ENCODE measurements at places on chromosomes 12 and 14.

- no peaks in the 10 kb centered on the region for H3K4me1 ChIP-seq
- no peak overlapping the region for H3K27ac ChIP-seq
- no peaks in the 10 kb centered on the region for H3K36me3 ChIP-seq
- H3K4me3 ChIP-seq, result no peak overlapping the region
Measured at GRCh38 chr12:27843714-27844245, 63.7 kb upstream of the MANSC4 start.

- H3K27me3 ChIP-seq, result no peaks in the 10 kb centered on the region
- H3K4me3 ChIP-seq, result peak overlapping the region; percentile 20
- H3K36me3 ChIP-seq, result peaks cover 25% of the 10 kb centered on the region
- DNase-seq, result no peak
Measured at GRCh38 chr12:109920261-109920780, 20.2 kb downstream of the TCHP start.

- no peaks in the 10 kb centered on the region for H3K4me1 ChIP-seq
- no peaks in the 10 kb centered on the region for H3K27me3 ChIP-seq
- no peak overlapping the region for H3K27ac ChIP-seq
- H3K4me3 ChIP-seq, result no peak overlapping the region
- H3K36me3 ChIP-seq, result no peaks in the 10 kb centered on the region
Measured at GRCh38 chr14:42854061-42854460, 1247.4 kb downstream of the LRFN5 start.

GRCh38 chr12:34345801-34346200, 323.5 kb downstream of the ALG10 start:
- no peaks in the 10 kb centered on the region for H3K27me3 ChIP-seq
- no peaks in the 10 kb centered on the region for H3K36me3 ChIP-seq
- H3K4me3 ChIP-seq, result no peak overlapping the region
- H3K27ac ChIP-seq, result no peak overlapping the region

GRCh38 chr14:30710876-30711275, 88.8 kb downstream of the SCFD1 start:
- no peaks in the 10 kb centered on the region for H3K27me3 ChIP-seq
- H3K4me3 ChIP-seq, result no peak overlapping the region
- no peak overlapping the region for H3K27ac ChIP-seq
- H3K36me3 ChIP-seq, result peaks cover 1% of the 10 kb centered on the region

GRCh38 chr12:71727958-71728357, 26.7 kb upstream of the RAB21 start:
- DNase-seq, result no peak
- H3K4me1 ChIP-seq, result no peaks in the 10 kb centered on the region
- H3K36me3 ChIP-seq, result no peaks in the 10 kb centered on the region
- no peak overlapping the region for H3K4me3 ChIP-seq
- H3K27ac ChIP-seq, result no peak overlapping the region

GRCh38 chr14:87994974-87995373, 2.0 kb upstream of the GALC start:
- no peak for DNase-seq
- no peaks in the 10 kb centered on the region for H3K27me3 ChIP-seq

- H3K27ac ChIP-seq, result no peak overlapping the region
- no peak overlapping the region for H3K4me3 ChIP-seq
- DNase-seq, result no peak
- H3K27me3 ChIP-seq, result no peaks in the 10 kb centered on the region
- no peaks in the 10 kb centered on the region for H3K36me3 ChIP-seq
Measured at GRCh38 chr12:68481181-68481941, 129.3 kb upstream of the RAP1B start.

- no peak overlapping the region for H3K4me3 ChIP-seq
- no peak for DNase-seq
- H3K27me3 ChIP-seq, result peaks cover 36% of the 10 kb centered on the region
- no peaks in the 10 kb centered on the region for H3K4me1 ChIP-seq
Measured at GRCh38 chr14:64544607-64545312, 4.2 kb downstream of the HSPA2 start.

- no peak overlapping the region for H3K27ac ChIP-seq
- H3K36me3 ChIP-seq, result no peaks in the 10 kb centered on the region
- no peak overlapping the region for H3K4me3 ChIP-seq
- DNase-seq, result peak; percentile 44
Measured at GRCh38 chr12:31234955-31235867, 90.7 kb downstream of the SINHCAF start.

DNA sequence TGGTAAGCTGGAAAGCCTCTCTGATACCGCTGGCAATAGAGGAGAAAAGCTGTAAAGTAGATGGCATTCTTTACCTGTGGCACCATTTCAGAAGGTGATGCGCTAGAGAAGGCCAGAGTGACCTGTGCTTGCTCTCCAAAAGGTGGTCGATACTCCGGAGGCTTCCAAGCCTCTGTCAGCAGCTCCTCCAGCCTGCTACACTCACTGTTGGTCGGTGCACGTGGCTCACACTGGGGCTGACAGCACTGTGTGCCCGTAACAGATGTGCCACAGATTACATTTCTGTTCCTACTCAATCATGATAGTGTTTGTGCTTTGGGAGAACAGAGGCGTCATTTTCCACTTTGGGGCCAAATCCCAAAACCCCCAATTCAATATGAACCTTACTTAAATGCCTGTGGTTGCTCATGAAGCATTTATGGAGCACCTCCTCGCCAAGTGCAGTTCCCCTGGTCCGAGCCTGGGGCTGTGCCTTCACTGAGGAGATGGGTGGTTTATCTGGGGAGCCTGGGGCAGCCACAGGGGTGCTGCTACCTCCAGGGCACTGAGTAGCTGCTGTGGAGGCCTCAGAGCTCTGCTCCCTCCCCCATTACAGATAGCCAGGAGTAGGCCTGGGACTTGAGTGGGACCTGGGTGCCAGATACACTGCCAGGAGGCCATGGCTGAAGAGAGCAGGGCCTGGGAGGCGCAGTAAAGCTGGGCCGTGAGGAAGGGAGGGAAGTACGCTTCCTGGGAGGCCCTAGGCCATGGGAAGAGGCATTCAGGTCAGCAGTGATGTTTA, 26.8 kb downstream of the CCNK start:
- H3K4me1 ChIP-seq, result no peaks in the 10 kb centered on the region
- H3K27ac ChIP-seq, result peak overlapping the region; percentile 14
- no peak overlapping the region for H3K4me3 ChIP-seq
- H3K27me3 ChIP-seq, result no peaks in the 10 kb centered on the region
- no peak for DNase-seq

- no peaks in the 10 kb centered on the region for H3K36me3 ChIP-seq
- H3K4me1 ChIP-seq, result no peaks in the 10 kb centered on the region
- no peaks in the 10 kb centered on the region for H3K27me3 ChIP-seq
Measured at GRCh38 chr12:86551146-86551571, 295.0 kb upstream of the MGAT4C start.

- DNase-seq, result no peak
- H3K4me1 ChIP-seq, result no peaks in the 10 kb centered on the region
- no peaks in the 10 kb centered on the region for H3K36me3 ChIP-seq
- no peak overlapping the region for H3K27ac ChIP-seq
Measured at GRCh38 chr12:79850610-79851299, 84.1 kb downstream of the PPP1R12A start.

DNA sequence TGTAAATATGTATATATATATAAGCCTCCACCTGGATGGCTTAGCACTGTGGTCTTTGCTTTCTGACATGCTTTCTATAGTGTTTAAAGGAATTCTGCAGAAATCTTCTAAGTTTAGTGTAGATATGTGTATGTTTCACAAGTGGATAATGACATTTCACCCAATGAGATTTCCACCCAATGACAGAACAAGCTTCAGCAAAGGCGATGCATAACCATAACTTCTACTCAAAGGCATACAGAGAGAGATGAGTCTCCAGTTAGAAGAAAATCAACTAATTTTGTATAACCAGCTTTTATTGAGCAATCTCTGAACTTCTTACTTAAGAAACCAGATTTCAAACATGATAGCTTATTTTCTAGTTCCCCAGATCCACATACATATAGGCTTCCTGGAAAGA, 134.0 kb downstream of the DYRK2 start:
- DNase-seq, result no peak
- no peaks in the 10 kb centered on the region for H3K36me3 ChIP-seq
- no peak overlapping the region for H3K4me3 ChIP-seq
- no peaks in the 10 kb centered on the region for H3K4me1 ChIP-seq
- H3K27me3 ChIP-seq, result no peaks in the 10 kb centered on the region

DNA sequence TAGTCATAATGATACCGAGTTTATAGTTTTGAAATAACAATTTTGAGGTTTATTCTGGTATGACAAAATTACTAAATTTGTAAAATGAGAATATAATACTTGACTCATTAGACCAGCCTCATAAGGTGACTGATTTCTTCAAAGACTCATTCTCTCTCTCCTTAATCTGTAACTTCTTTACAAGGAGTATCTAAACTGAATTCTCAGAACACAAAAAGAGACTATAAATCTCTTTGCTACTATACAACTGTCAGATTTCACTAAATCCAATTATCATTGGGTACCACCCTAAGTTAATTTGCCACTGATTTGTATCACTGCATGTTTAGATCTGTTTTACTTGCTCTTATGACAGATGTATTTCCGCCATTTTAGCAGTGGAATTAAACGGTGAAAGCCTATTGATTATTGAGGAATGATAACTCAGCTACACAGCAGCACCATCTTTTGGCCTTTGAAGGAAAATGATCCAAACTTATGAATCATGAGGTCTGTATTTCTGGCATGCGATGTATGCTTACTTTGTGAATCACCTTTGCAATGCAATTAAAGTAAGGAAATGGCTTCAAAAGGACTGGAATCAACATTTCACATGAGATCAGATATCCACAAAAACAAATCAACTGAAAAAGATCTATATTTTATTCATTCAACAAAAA, 161.2 kb downstream of the RERGL start:
- H3K4me3 ChIP-seq, result no peak overlapping the region
- no peaks in the 10 kb centered on the region for H3K4me1 ChIP-seq
- H3K27ac ChIP-seq, result no peak overlapping the region

DNA sequence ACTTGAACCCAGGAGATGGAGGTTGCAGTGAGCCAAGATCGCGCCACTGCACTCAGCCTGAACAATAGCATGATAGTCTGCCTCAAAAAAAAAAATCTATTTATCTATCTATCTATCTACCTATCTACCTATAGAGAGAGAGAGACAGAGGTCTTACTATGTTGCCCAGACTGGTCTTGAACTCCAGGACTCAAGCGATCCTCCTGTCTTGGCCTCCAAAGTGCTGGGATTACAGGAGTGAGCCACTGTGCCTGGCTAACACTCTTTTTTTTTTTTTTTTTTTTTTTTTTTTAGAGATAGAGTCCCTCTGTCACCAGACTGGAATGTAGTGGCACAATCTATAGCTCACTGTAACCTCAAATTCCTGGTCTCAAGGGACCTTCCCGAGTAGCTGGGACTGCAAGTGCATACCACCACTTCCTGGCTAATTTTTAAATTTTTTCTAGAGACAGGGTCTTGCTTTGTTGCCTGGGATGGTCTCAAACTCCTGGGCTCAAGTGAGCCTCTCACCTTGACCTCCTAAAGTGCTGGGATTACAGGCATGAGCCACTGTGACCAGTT, 1.9 kb downstream of the FAM186A start:
- H3K4me3 ChIP-seq, result no peak overlapping the region
- no peaks in the 10 kb centered on the region for H3K4me1 ChIP-seq
- H3K27ac ChIP-seq, result no peak overlapping the region
- DNase-seq, result no peak
- H3K27me3 ChIP-seq, result no peaks in the 10 kb centered on the region
- H3K36me3 ChIP-seq, result no peaks in the 10 kb centered on the region

DNA sequence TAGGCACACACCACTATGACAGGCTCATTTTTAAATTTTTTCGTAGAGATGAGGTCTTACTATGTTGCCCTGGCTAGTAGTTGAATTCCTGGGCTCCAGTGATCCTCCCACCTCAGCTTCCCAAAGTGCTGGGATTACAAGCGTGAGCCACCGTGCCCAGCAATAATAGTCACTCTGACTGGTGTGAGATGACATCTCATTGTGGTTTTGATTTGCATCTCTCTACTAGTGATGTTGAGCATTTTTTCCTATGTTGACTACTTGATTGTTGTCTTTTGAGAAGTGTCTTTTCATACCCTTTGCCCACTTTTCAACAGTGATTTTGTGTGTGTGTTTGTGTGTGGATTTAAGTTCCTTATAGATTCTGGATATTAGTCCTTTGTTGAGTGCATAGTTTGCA, 26.3 kb downstream of the ATP2A2 start:
- H3K4me1 ChIP-seq, result no peaks in the 10 kb centered on the region
- H3K27ac ChIP-seq, result no peak overlapping the region
- H3K36me3 ChIP-seq, result peaks cover 93% of the 10 kb centered on the region
- DNase-seq, result no peak
